Right forelimb (tissue), 1 donor: ENCODE measurements at places on chromosomes 4 and X.

- no peak for DNase-seq
Measured at GRCh38 chrX:261167-261918, 19.8 kb upstream of the PLCXD1 start.

GRCh38 chrX:40035726-40036125, 62.0 kb downstream of the BCOR start:
- no peak for DNase-seq

DNA sequence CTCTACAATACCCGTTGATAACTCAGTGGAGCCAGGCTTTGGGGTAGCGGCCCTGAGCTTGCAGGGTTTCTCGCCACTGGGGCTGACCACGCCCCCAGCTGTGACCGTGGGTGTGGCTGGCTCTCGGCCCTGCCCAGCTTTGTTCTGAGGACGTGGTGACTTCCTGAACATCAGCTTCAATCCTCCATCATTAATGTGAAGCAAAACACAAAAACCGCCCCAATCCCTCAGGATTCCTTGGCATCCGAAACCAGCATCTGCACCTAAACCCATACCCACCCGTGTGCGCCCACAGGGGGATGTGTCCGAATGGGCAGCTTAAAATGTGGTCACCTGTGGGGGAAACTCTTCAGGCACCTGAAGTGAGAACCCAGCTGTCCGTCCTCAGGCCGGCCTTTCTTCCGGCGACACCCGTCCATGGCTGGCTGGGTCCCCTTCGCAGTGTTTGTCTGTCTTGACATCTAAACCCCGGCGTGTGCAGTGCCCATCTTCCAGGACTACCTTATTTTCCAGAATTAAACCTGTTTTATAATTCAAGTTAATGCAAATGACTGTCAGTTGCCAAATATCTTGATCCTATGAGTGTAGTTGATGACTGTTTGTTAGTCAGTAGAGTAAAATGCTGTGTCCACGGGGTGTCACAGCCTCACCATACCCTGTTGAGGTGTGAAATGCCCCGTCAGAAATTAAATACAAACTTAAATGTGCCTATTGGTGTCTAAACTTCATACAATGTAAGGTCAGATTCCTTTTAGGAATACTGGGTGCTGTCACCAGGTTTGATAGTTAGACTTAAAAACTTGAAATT, 27.3 kb downstream of the NELFA start:
- no peak for DNase-seq

DNA sequence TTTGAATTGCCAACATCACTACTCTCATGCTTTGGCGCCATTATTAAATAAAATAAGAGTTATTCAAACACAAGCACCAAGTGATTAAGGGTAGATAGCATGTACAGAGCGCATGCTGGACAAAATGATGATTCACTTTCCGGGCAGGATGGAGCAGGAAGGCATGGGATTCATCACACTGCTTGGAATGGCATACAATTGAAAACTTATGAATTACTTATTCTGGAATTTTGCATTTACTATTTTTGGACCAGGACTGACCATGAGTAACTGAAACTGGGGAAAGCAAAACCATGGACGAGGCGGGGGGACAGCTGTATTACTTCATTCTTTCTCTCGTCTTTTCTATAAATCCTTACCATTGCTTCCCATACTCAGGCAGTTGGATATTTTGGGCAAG, 28.5 kb upstream of the FGF5 start:
- DNase-seq, result no peak

DNA sequence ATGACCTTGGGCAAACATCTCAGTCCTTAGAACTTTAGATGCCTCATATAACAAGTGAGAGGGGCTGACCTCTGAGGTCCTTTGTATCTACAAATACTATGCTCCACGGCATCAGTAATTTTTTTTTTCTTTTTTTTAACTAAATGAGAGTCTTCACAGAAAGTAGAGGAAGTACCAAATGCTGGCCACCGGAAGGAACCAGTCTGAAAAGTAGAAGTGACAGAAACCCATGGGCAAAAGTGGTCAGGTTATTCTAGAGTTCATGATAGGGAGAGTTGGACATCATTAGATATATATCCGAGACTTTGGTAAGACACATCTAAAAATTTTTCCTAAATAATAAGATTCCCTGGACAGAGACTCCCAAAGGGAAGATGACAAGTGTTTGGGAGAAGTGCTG, 53.7 kb downstream of the COQ2 start:
- DNase-seq, result no peak

GRCh38 chr4:5066101-5066500, 14.8 kb downstream of the STK32B start:
- no peak for DNase-seq

DNA sequence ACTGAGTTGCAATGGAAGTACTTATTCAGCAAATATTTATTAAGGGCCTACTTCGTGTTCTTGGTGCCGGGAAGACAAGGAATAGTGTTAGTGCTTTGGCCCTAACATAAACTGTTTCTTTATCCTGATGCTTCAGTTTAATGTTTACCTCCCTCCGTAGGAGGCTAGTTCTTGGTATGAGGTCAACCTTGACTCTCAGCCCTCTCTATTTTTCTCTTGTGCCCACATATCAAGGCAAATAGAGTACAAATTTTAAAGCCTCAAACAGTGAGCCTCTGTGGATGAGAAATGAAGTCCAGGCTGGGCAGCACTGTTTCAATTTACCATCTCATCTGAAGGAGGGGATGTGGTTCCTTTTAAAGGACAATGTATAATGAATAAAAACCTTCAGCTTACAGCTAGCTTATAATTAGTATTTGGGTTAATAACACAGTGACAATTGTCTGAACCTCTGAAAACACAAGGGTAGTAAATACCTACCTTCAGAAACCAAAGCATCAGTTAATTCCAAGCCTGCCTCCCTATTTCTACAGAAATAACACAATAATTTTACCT, 68.5 kb downstream of the SH3RF1 start:
- no peak for DNase-seq

DNA sequence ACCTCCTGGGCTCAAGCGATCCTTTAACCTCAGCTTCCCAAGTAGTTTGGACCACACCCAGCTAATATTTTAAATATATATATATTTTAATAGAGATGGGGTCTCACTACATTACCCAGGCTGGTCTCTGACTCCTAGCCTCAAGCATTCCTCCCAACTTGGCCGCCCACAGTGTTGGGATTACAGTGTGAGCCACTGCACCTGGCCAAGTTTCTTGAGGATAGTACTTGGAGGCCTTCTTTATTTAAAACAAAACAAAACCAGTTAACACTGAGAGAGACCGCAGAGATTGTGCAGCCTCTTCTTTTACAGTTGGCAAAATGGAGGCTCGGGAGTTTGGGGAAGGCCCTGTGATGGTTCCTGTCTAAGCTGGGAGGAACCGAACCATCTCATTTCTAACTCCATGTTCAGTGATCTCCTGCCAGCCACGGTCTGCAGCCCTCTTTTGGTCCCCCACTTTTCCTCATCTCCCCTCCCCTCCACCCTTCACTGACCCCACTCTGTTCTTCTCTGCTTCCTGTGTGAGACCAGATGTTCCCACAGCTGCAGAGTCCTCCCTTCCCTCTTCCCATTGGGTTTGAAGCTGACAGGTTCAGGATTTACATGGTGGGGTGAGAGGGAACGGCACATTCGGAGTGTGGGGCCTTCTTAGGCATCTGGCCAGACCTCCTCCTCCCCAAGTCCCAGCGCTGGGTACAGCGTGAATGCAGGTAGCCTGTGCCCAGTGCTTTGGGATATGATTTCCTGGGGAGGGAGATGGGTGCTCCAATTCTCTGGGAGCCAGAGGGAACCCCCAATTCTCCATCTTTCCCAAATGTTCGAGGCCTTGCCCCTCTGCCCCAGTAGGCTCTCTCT, 1.4 kb upstream of the SORCS2 start:
- DNase-seq, result peak; percentile 52

DNA sequence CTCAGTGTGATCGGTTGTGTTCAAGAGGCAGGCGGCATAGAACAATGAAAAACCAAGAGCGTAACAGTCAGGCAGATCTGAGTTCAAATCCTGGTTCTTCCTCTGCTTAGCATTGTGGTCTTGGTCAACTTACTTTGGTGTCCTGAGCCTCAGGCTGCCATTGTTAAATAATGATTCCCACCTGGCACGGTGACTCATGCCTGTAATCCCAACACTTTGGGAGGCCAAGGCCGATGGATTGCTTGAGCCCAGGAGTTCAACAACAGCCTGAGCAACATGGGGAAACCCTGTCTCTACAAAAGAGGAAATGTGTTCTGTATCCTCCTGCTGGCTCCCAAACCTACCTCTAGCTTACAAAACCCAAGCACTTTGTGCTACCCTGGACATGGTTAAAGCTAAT, 129.0 kb upstream of the STX18 start:
- DNase-seq, result no peak

GRCh38 chr4:62156205-62156604, 956.1 kb downstream of the ADGRL3 start:
- DNase-seq, result no peak
